Stimulated activated CD8-positive, alpha-beta memory T cell treated with anti-CD3 and anti-CD28 coated beads, Interleukin-7, amount 100 ng/mL, for 1 hour (primary cell): ENCODE measurements at places on chromosomes 2 and 18.

DNA sequence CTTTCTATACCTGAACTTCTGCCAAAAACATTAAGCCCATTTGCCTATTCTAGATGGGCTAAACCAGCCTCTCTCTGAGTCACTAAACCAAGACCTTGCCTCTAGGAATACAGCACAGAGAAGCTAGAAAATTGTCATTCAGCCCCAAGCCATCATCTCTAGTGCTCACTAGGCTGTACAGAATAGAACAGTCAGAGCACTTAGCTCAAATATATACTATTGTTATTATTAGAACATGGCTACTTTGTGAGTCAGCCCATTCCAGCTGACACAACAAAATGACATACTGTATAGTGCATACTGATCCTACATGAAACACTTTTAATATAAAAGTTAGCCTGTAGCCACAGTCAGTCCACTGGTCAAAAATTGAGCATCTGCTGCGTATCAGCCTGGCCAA, 418.8 kb downstream of the NRXN1 start:
- DNase-seq, result no peak

DNA sequence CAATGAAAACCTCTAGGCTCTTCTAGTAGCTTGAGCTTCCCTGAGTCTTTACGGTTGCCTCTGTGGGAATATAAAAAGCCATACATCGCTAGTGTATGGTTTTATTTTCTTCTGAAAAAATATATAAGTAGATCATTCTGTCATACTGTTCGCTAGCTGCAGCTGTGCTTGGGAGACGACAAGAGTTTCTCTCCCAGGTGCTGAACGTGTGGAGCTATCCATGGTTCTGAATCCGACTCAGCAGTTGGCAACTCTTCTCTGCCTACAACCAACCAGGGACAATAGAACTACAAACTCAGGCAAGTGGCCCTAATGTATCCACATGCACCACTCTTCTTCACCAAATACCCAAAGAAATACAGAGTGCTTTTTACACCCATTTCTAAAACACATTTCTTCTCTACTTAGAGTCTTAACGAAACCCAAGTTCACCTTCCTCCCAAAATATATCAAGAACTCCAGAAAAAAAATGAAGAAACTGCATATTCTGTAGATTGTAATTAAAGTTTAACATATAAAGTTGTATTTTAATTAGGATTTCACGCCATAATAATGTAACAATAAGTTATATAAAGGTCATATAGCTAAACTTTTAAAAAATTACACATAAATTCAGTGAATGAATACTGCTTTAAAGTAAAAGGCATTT, 2.2 kb upstream of the KCNH7 start:
- no peak for DNase-seq

- no peak for DNase-seq
Measured at GRCh38 chr2:98078701-98079100, 8.3 kb upstream of the VWA3B start.

DNA sequence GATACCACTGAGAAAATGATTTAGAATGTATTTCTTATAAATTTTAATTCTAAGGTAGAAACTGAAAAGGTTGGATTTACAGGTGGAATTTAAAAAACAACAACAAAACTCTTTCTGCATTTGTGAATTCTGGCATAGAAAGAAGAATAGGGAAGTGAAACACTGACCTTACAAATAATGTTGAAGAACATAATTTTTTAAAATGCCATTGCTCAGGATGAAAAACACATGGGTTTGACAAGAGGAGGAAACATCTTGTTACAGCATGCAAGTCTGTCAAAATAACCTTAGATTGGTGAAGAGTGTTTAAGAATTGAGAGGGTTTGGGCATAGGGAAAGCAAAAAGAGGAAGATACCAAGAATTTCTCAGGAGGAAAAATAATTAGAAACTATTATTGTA, 184.3 kb downstream of the UBE2E3 start:
- no peak for DNase-seq

- DNase-seq, result no peak
Measured at GRCh38 chr2:107595749-107596148, 230.9 kb upstream of the RGPD4 start.

- no peak for DNase-seq
Measured at GRCh38 chr2:121565389-121566250, 34.9 kb downstream of the RNU4ATAC start.

- no peak for DNase-seq
Measured at GRCh38 chr18:59659508-59660170, 37.6 kb downstream of the CCBE1 start.

DNA sequence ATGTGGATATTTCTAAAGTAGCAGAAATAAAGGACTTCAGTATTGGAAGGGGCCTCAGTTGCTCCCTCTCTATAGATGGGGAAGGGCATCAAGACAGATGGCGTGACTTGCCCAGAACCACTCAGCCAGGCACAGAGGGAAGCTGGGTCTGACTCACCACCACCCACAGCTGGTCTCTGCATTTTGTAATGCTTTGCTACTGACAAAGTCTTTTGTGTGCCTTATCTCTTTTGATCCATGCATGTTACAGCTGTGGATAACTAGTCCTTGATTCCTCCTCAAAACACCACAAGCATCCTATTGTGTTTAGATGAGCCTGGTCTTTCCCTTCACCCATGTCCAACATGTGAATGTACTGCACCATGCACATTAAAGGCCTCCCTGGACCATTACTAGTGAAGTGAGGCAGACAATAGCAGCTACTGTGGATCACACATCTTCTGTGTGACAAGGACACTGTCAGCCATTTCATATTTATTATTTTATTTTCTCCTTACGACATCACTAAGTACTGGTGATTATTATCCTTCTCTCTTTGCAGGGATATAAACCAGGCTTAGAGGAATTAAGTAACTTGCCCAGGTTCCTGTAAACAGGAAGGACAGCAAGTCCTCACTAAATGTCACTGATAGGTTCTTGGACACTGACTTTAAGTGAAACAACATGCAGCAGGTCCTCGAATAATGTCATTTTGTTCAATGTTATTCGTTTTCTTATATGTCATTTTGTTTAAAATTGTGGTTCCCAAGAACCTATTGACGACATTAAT, 29.6 kb upstream of the IL37 start:
- DNase-seq, result no peak

GRCh38 chr18:58966005-58966677, 101.5 kb downstream of the ZNF532 start:
- DNase-seq, result no peak

GRCh38 chr2:36820942-36821605, 124.6 kb downstream of the VIT start:
- no peak for DNase-seq

DNA sequence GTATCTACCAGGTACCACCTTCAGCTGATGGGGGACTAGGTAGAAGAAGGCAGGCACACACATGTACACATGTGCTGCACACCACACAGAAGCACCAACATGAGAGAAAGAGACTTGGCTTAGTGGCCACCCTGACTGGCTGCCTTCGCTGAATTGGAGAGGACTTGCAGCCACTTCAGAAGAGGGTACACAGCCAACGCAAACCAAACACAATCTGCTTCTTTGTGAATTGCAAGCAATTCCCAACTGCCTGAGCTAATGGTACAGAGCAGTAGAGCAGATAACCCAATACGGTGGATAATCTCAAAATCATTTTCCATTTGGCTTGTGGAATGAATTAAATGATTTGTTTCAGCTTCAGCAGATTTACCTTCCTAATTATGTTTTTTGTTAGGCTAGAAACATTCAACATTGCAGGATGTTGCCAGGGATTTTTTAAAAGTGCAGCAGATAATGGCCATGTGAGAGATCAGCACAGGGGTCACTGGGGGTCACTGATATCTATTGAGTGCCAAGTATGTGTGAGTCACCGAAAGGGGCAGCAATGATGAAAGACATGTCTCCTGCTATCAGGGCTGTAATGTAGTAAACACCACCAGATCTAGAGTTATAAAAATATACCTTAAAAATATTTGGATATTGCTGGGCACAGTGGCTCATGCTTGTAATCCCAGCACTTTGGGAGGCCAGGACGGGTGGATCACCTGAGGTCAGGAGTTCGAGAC, 652.6 kb downstream of the BCL11A start:
- DNase-seq, result no peak

DNA sequence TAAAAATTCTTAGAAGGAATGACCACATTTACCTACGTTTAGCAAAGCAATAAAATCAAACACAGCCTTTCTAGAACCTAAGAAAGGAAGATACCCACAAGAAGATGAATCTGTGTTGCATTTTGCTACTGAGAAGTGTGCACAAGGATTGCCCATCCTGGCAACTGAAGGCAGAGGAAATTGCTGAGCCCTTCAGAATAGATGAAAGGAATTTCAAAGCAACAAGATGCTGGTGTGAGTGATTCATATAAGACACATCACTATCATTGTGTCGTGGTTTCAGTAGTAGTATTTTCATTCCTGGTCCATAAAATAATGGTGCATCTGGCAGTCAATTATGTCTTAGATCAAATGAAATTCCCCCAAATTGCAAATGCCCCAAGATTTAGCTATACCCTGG, 48.4 kb upstream of the ANKRD44 start:
- no peak for DNase-seq

DNA sequence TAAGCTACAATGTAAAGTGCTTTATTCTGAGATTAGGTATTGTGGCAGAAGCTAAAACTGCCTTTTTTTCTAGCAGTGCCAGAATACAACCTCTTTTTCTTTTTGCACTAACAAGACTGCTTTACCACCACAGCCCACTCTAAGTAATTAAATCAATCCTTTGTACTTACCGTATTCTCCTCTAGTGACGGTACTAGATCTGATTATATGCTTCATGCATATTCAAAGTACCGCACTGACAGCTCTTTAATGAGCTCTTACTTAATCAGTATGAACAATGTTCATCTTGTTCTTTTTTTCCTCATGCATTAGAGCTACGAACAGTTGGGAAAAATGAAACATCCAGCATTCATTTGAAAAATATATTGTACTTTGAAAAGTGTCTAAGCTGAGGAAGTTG, 16.1 kb upstream of the OTX1 start:
- DNase-seq, result no peak

GRCh38 chr2:15980605-15981098, 40.3 kb downstream of the MYCN start:
- no peak for DNase-seq

DNA sequence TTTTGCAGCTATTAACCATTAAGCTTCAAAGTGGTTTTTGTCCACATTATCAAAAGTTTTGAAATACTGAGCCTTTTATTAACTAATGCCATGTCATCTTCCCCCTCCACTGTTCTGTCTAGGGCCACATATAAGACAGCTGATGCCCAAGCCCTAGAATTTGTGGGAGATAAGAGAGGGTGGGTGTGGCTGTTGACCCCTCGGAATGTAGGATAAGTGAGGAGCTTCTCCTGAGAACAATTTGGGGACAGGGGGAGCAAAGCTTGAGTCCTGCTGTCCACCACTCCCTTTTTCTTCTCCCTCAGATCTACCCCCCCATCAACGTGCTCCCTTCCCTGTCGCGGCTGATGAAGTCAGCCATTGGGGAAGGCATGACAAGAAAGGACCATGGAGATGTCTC, 14.3 kb upstream of the ANKRD53 start:
- DNase-seq, result no peak

- no peak for DNase-seq
Measured at GRCh38 chr2:219385958-219386520, 1.7 kb downstream of the DNPEP start.

- DNase-seq, result no peak
Measured at GRCh38 chr18:60898111-60898510, 435.1 kb upstream of the CDH20 start.

DNA sequence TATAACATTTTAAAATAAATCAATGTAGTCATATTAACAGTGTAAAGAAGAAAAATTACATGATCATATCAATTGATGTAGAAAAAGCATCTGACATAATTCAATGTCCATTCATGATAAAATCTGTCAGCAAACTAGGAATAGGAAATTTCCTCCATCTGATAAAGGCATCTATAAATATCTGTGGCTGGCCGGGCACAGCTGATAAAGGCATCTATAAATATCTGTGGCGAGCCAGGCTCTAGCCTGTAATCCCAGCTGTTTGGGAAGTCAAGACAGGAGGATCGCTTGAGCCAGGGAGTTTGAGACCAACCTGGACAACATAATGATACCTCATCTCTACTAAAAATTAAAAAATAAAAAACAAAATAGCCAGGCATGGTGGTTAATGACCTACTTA, 18.1 kb upstream of the RANBP2 start:
- DNase-seq, result no peak

GRCh38 chr2:210753386-210753785, 197.0 kb downstream of the CPS1 start:
- DNase-seq, result no peak

- DNase-seq, result no peak
Measured at GRCh38 chr18:58402247-58402646, 226.6 kb downstream of the ALPK2 start.

- DNase-seq, result peak; percentile 62
Measured at GRCh38 chr2:10832203-10832936, 19.8 kb upstream of the PDIA6 start.
